ENCODE measurements at places on chromosomes 3 and 15. TPM values are rescaled to one million over a fixed set of nuclear protein-coding genes. Genes with fewer than 3 reads are reported as not detected.

- H3K27me3 ChIP-seq = no peaks in the 10 kb centered on the region
- H3K36me3 ChIP-seq = no peaks in the 10 kb centered on the region
- H3K27ac ChIP-seq = peak overlapping the region; percentile 80
- H3K4me1 ChIP-seq = no peaks in the 10 kb centered on the region
Measured at GRCh38 chr3:23202203-23202920, 765 bp upstream of the UBE2E2 start.

GRCh38 chr15:70048198-70048565 lies 49.5 kb downstream of the TLE3 start:
- H3K4me1 ChIP-seq = no peaks in the 10 kb centered on the region
- peaks cover 44% of the 10 kb centered on the region for H3K36me3 ChIP-seq
- no peak overlapping the region for H3K27ac ChIP-seq
- DNase-seq = peak; percentile 4
- H3K27me3 ChIP-seq = no peaks in the 10 kb centered on the region

- no peak overlapping the region for H3K4me3 ChIP-seq
- H3K4me1 ChIP-seq = no peaks in the 10 kb centered on the region
- H3K36me3 ChIP-seq = no peaks in the 10 kb centered on the region
Measured at GRCh38 chr3:59856934-59857460, 807.2 kb upstream of the CFAP20DC start.

DNA sequence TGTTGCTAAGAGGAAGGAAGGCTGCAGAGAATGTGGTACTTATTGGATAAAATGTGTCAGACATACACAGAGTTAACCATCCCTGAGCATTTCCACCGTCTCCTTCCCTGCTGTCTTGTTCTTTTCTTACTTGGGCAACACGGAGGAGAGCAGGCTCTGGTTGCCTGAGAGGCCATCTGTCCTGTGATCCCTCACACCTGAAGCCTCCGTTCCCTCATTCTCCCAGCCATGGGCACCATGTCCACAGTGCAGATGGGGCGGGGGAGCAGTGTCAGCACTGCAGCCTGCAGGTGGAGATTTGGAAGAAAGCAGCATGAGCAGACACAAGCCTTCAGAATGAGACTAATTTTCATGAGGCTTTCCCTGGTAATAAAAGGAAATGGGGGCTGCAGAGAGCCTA lies 133.7 kb downstream of the CHCHD6 start:
- DNase-seq = no peak
- no peaks in the 10 kb centered on the region for H3K36me3 ChIP-seq
- no peak overlapping the region for H3K27ac ChIP-seq
- no peaks in the 10 kb centered on the region for H3K27me3 ChIP-seq
- H3K4me1 ChIP-seq = no peaks in the 10 kb centered on the region
- H3K4me3 ChIP-seq = no peak overlapping the region

- no peak overlapping the region for H3K4me3 ChIP-seq
- no peak for DNase-seq
- H3K27me3 ChIP-seq = no peaks in the 10 kb centered on the region
- no peaks in the 10 kb centered on the region for H3K36me3 ChIP-seq
Measured at GRCh38 chr3:24548278-24548677, 53.6 kb upstream of the THRB start.

DNA sequence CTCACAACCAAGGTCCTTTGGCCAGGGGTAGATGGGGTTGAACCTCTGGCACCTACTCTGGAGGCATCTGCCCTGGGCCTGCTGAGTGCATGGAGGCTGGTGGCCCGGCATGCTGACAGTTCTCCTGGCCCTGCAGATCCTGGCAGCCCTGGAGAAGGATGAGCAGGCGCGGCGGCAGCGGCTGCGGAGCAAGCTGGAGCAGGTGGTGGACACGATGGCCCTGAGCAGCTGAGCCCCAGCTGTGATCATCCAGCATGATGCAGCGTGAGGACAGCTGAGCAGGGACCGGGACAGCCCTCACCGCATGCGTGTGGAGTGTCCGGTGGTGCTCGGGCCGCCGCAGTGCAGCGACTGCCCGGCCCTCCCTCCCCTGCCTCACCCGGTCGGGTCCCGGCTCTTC lies 50.9 kb downstream of the PLXNA1 start:
- no peak overlapping the region for H3K27ac ChIP-seq
- no peaks in the 10 kb centered on the region for H3K27me3 ChIP-seq
- H3K36me3 ChIP-seq = peaks cover 31% of the 10 kb centered on the region
- peaks cover 4% of the 10 kb centered on the region for H3K4me1 ChIP-seq
- H3K4me3 ChIP-seq = no peak overlapping the region
- no peak for DNase-seq

- no peak overlapping the region for H3K4me3 ChIP-seq
- DNase-seq = no peak
- H3K4me1 ChIP-seq = no peaks in the 10 kb centered on the region
- no peaks in the 10 kb centered on the region for H3K36me3 ChIP-seq
- H3K27ac ChIP-seq = no peak overlapping the region
- H3K27me3 ChIP-seq = no peaks in the 10 kb centered on the region
Measured at GRCh38 chr15:64755427-64755940, 19.9 kb downstream of the RBPMS2 start.

- DNase-seq = no peak
- no peak overlapping the region for H3K4me3 ChIP-seq
- peaks cover 32% of the 10 kb centered on the region for H3K4me1 ChIP-seq
- H3K36me3 ChIP-seq = no peaks in the 10 kb centered on the region
Measured at GRCh38 chr15:90178468-90179435, 22.4 kb upstream of the SEMA4B start.

GRCh38 chr3:37259291-37259690 lies 84.9 kb upstream of the LRRFIP2 start:
- H3K4me3 ChIP-seq = no peak overlapping the region
- no peak overlapping the region for H3K27ac ChIP-seq
- no peaks in the 10 kb centered on the region for H3K27me3 ChIP-seq
- peaks cover 5% of the 10 kb centered on the region for H3K4me1 ChIP-seq

DNA sequence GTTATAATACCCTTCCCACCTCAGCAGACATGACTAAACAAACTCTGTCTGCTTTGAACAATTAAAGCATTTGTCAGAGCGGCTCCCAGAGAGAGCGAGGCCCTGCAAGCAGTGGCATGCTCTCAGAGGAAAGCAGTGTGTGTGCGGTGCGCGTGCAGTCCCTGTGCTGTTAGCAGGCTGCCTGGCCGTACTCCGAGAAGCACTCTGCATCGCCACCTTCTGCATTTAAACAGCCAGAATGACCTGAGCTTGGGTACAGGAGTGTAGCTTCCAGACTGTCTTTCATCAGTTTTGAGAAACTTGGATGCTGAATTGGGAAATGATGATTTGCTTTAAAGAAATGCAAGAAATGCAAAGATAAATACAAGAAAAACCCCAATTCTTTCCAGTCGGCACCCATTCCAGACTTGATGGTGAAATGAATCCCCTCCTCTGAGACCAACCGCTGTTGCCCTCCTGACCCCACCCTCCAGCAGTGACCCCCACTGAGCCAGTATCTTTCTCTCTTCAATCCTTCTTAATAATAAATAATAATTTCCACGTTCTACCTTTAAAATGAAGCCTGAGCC lies 113.5 kb downstream of the VGLL4 start:
- H3K27me3 ChIP-seq = no peaks in the 10 kb centered on the region
- H3K4me1 ChIP-seq = peaks cover 51% of the 10 kb centered on the region
- H3K36me3 ChIP-seq = no peaks in the 10 kb centered on the region
- peak overlapping the region; percentile 60 for H3K27ac ChIP-seq
- DNase-seq = peak; percentile 89

GRCh38 chr15:69910514-69910913 lies 187.2 kb downstream of the TLE3 start:
- H3K36me3 ChIP-seq = no peaks in the 10 kb centered on the region
- no peak overlapping the region for H3K4me3 ChIP-seq
- no peaks in the 10 kb centered on the region for H3K27me3 ChIP-seq
- H3K27ac ChIP-seq = no peak overlapping the region
- H3K4me1 ChIP-seq = no peaks in the 10 kb centered on the region

- no peaks in the 10 kb centered on the region for H3K27me3 ChIP-seq
- H3K27ac ChIP-seq = no peak overlapping the region
- no peak overlapping the region for H3K4me3 ChIP-seq
- H3K4me1 ChIP-seq = no peaks in the 10 kb centered on the region
- DNase-seq = no peak
- no peaks in the 10 kb centered on the region for H3K36me3 ChIP-seq
Measured at GRCh38 chr3:126487151-126487771, 11.6 kb upstream of the ZXDC start.

GRCh38 chr3:12719541-12719940 lies 39.5 kb downstream of the TMEM40 start:
- no peaks in the 10 kb centered on the region for H3K4me1 ChIP-seq
- H3K4me3 ChIP-seq = no peak overlapping the region
- H3K27ac ChIP-seq = no peak overlapping the region
- no peak for DNase-seq

DNA sequence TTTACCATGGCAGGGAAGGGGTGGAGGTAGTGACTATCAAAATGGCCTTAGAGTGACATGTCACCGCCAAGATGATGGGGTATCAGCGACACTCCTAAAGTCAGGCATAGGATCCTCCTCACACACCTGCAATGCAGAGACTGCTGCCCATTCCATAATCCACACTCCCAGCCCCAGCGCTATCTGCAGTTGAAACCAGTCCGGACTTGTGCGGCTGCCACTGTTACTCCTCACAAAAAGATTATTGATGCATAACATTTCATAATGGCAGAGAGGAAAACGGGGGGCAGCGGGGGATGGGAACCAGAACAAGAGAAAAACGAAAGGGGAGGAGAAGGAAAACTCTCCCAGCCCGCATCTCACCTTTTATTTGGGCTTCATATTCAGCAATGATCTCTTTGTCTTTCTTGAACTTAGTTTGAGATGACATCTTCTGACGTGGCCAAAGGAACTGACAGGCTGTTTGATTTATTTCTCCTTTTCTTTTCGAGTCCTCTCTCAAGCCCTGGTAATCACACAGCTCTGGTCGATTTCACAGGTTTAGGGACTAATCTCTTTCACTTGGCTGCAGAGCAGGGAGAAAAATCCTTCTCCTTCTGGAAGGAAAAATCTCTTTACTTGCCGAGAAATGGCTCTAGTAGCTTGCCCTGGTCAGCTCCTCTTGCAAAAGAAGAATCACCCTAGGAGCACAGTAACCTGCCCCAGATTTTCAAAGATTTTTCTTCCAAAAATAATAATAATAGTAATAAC lies 749 bp downstream of the SRGAP3 start:
- H3K4me3 ChIP-seq = no peak overlapping the region
- H3K27ac ChIP-seq = peak overlapping the region; percentile 39
- H3K27me3 ChIP-seq = no peaks in the 10 kb centered on the region
- H3K4me1 ChIP-seq = peaks cover 29% of the 10 kb centered on the region

GRCh38 chr3:43183456-43183855 lies 77.6 kb upstream of the POMGNT2 start:
- H3K4me3 ChIP-seq = no peak overlapping the region
- H3K27me3 ChIP-seq = no peaks in the 10 kb centered on the region
- H3K36me3 ChIP-seq = no peaks in the 10 kb centered on the region
- DNase-seq = no peak
- peaks cover 4% of the 10 kb centered on the region for H3K4me1 ChIP-seq

DNA sequence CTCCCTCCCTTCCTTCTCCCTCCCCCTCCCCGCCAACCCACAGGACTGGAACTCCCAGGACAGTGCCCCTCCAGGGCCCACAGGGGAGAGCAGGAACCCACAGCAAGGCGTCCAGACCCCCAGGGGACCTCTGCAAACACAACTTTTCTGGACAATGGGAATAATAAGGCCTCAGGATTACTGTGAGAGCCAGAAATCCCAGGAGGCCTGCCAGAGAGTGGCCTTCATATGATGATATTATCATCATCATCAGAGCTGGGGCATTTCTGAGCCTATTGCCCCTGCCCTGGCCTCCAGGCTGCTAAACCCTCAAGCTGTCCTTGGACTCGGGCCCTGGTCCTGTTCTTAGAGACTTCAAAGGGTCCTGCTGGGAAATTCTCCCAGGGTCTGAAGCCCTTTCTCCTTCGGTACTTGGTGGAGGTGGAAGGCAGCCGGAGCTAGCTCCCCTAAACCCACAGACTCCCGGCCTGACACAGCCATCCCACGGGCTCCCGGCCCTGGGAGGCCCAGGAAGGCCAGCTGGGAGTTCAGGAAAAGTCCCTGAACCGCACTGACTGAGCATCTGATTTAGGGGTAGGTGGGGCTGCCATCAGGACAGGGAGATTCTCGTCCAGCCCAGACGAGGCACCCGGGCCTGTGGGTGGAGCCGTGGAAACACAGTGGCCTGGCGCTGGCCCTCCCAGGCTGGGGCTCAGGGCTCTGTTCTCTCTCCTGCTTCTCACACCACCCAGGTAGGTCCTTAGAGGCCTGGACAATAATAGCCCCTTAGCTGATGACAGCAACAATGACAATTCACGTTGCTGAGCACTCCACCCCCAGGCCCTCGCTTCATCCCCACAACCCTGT lies 4.9 kb downstream of the CALML4 start:
- H3K27me3 ChIP-seq = no peaks in the 10 kb centered on the region
- no peak overlapping the region for H3K4me3 ChIP-seq
- H3K4me1 ChIP-seq = peaks cover 7% of the 10 kb centered on the region
- no peak for DNase-seq
- H3K27ac ChIP-seq = no peak overlapping the region

DNA sequence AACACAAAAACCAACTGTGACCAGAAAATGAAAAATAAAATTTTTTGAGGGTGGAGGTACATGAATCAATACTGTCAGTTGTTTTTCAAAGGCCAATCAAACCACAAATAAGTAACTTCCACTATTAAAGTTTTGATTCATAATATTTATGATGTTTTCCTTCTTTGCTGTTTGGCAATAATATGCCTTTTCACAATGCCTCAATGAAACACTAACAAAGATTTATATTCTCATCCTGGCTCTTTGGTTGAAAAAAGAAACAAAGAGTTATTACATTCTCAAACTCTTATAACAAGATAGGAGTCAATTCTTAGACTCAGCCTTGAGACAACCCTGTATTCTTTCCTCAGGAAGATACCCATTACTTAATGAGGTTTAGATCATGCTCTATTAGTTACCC lies 63.1 kb downstream of the C3orf70 start:
- H3K4me1 ChIP-seq = no peaks in the 10 kb centered on the region
- H3K27me3 ChIP-seq = no peaks in the 10 kb centered on the region
- no peak overlapping the region for H3K4me3 ChIP-seq
- H3K36me3 ChIP-seq = no peaks in the 10 kb centered on the region

- H3K4me3 ChIP-seq = no peak overlapping the region
- H3K27me3 ChIP-seq = no peaks in the 10 kb centered on the region
- H3K36me3 ChIP-seq = no peaks in the 10 kb centered on the region
- H3K4me1 ChIP-seq = no peaks in the 10 kb centered on the region
Measured at GRCh38 chr3:114557791-114558190, 264.0 kb downstream of the TIGIT start.

- no peaks in the 10 kb centered on the region for H3K27me3 ChIP-seq
- no peak overlapping the region for H3K4me3 ChIP-seq
- no peak for DNase-seq
- no peaks in the 10 kb centered on the region for H3K36me3 ChIP-seq
Measured at GRCh38 chr3:52507359-52507758, 12.2 kb downstream of the STAB1 start.

- no peak overlapping the region for H3K4me3 ChIP-seq
- no peak overlapping the region for H3K27ac ChIP-seq
- DNase-seq = no peak
- H3K4me1 ChIP-seq = no peaks in the 10 kb centered on the region
- H3K27me3 ChIP-seq = no peaks in the 10 kb centered on the region
- H3K36me3 ChIP-seq = no peaks in the 10 kb centered on the region
Measured at GRCh38 chr3:32948625-32949445, 2.6 kb upstream of the CCR4 start.

Gene NPAP1
- total RNA-seq = 1.8 TPM

Gene SLC51A
- total RNA-seq = not detected

Gene TEX55
- not detected for total RNA-seq

Gene EHHADH
- 10.6 TPM for total RNA-seq

Gene OR5K2
- total RNA-seq = not detected

Gene C2CD4A
- 0.25 TPM for total RNA-seq
